ENCODE measurements at places on chromosomes 5 and 9. TPM values are rescaled to one million over a fixed set of nuclear protein-coding genes. Genes with fewer than 3 reads are reported as not detected.

DNA sequence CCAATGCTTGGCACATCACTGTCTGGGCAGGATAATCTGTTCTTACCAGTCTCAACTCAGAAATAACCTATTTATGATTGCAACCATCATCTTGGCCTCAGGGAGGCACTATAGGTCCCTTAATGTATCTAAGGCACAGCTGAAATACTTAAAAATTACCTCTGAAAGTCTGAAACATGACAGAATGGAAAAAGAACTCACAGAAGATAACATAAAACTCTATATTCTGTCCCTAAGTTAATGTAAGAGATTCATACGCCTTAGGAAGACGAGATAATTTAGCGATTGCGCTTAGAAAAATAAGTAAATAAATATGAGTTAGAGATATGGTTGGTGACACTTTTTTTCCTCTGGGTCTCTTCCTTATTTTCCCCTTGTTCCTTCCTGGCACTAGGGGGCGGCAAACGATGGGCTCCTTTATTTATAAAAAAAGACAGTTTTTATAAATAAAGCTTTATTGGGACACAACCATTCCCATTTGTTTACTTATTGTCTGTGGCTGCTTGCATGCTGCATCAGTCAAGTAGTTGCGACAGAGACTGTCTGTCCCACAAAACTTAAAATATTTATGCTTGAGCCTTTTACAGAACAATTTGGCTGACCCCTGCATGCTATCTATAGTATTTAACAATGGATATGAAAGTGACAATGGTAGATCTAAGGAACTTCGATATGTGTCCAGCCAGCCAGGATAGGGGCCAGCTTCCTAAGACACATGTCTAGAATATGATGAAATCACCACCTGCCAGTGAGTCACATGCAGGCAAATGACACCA lies 79.6 kb downstream of the PDE4D start:
- peak; percentile 61 for DNase-seq

- DNase-seq, result no peak
These were observed 72.0 kb upstream of the SAP30L start for GRCh38 chr5:154373729-154374179.

- DNase-seq, result no peak
These were observed 202.9 kb downstream of the MCTP1 start for GRCh38 chr5:95081982-95082381.

DNA sequence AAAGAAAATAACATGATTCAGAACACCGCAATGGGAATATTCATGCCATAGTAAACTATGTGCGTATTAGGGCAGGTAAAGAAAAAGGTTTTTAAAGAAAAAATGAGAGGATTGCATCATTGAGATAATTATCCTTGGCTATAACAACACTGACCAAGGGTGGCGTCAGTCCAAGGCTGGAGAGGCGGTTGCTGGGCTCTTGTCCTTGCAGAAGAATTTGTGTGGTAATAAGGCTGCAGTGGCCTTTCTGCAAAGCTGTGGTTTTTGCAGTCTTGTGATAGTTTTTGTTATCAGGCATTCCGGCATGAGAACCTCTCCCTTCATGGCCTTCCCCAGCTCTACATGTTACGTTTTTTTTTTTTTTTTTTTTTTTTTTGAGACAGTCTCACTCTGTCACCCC lies 14.0 kb downstream of the BOD1 start:
- no peak for DNase-seq

DNA sequence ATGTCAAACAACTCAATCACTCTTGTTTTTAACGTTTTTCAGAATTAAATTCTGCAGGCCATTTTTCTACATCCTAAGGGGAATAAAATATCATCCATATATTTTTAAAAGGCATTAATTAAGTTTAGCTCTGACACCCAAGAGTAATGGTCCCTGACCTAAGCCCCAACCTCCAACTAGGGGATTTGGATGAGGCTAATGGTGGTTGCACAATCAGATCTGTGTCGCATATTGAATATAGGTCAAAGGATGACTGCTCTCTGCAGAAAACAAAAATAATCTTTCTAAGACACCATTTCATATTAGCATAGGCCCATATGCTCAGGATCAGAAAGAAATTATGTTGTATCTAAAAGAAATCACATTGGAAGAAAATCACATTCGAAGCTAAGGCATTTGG lies 20.7 kb downstream of the CDH6 start:
- DNase-seq, result no peak

DNA sequence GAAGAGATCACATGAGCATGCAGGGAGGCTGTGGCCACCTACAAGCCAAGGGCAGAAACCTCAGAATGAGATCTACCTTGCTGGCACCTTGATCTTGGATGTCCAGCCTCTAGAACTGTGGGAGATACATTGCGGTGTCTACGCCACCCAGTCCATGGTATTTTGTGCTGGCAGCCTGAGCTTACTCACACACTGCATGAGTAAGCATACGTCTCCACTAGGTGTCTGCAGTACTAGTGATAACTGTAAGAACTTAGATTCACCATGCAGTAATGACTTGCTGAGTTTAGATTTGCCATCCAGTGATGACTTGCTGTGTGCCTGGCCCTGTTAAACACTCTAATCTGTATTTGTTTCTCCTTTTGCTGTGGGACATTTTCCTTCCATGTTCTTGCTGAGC lies 417.7 kb downstream of the GADD45G start:
- DNase-seq, result no peak

- no peak for DNase-seq
These were observed 4.9 kb upstream of the SCAMP1 start for GRCh38 chr5:78355561-78355960.

DNA sequence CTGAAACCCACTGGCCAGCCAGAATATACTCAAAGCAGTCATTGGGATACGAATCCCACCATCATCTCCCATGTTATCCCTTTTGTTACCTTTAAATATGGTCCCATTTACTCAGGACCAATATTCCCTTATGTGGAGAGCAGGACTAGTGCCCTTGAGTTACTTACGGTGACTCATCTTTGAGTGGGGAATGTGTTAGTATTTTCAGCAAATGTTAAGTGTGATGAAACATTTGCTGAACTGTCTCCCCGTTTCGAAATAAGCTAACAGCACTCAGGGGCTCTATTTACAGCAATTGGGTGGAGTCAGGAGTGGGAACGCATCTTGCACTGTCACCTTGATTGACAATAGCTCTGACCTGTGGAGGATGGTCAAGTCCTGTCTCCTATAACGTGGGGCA lies 67.4 kb downstream of the CTSL start:
- no peak for DNase-seq

DNA sequence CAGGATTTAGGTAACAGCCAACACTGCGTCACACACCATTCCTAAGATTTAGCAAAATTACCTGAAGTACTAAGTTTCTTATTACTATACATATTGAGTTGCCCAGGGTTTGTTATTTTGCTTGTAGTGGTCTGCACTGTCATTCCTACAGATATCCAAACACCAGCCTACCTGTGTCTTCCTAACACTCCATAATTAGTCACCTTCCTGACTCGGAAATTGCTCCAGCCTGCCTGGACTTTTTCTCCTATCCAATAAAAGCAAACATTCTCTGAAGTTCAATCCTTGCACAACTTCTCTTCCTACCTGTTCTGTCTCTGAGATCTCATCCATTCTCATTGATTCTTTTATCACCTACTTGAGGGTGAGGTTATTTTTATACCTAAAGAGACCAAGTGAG lies 243.9 kb downstream of the NR2F1-AS1 start:
- DNase-seq, result no peak

DNA sequence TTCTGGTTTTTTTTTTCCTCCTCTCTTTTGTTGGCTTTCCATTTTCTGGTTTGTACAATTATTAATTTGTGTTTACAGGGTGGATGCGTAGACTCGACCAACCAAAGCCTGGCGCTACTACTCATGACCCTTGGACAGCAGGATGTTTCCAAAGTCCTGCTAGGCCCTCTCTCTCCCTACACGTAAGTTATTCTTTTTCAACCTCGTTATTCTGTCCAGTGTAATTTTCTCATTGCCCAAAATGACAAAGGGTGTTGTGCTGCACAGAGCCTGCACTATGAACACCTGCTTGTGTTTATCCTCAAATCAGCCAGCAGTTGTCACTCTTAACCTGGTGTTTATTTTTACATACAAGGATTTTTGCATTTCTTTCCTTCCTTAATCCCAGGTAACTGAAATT lies 56.6 kb downstream of the RCL1 start:
- no peak for DNase-seq

DNA sequence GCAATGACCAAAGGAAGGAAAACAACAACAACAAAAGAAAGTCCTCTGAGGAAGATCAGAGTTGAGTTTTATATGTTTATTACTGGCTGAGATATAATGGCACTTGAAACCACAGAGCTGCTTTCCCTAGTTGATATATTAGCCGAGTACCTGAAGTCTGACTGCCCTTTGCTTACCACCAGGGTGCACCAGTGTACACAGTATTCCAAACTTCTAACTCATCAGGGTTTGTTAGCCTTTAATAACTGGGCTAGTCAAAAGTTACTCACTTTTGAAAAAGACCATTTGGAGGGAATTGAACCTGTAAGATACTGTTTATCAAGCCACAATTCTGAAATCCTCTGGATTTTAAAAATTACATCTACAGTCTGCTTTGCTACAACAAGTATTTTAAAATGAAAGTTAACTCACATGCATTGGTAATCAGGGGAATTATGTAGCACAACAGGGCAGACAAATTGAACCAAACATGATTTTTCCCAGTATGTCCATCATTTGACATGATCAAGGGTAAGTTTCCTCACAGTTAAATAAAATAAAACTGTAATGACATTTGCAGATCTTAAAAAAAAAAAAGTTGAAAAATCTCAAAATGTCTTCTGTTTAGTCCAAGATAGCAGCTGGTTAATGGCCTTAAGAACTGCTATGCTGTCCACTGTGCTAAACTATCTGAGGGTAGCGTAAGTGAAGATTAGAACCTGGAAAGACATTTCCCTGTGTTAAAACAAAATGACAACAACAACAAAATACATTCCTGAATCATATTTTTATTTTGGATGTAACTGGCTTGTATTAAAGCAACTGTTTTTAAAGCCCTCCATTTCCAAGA lies 57.3 kb upstream of the C6 start:
- DNase-seq, result peak; percentile 21

- no peak for DNase-seq
These were observed 303.9 kb upstream of the EDIL3 start for GRCh38 chr5:84688566-84688965.

DNA sequence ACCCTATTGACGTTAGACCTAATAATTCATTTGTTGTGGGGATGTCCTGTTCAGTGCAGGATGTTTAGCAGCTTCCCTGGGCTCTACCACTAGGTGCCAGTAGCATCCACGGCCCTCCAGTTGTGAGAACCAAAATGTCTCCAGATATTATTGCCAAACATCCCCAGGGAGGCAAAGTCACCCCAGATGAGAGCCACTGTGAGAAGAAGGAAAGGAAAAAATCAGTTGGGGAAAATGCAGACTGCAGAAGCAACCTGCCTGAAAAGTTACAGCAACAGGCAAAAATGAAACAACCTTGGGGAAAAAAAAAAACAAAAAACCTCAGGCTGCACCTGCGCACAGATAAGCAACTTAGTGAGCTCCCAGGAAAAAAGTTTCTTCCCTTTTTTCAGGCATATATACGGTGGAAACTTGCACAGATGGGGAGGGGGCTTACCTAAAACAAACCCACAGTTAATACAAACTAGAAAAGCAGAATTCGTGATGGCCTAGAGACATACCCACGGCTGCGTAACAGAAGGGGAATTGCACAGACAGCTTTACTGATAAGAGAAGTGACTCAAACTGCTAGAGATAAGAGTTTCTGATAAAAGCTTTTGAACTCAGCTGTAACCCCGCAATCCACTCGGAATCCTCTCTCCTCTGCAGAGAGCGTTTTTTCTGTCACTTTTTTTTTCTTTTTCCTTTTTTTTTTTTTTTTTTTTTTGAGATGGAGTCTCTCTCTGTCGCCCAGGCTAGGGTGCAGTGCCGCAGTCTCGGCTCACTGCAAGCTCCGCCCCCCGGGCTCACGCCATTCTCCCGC lies 29.8 kb upstream of the FBP1 start:
- DNase-seq, result peak; percentile 75

DNA sequence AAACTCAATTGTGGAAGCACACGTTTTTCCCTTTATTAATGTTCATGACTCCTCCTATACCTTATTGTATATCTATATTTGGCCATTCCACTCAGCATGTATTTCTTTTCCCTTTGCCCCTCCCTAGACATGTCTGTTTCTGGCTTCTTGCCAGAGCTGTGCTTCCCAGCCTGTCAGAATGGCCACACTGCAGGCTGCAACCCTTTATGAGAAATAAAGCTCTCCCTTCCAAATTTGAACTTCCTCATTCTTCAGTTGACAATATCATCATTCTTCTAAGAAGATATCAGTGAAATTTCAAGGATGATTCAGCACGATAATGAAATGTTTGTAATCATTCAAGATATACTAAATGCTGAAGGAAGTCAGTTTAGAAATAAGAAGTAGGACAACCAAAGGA lies 107.6 kb upstream of the PRSS3 start:
- no peak for DNase-seq

GRCh38 chr5:14050821-14051220 lies 92.3 kb upstream of the TRIO start:
- no peak for DNase-seq

GRCh38 chr9:31153250-31153840 lies 1231.1 kb upstream of the ACO1 start:
- no peak for DNase-seq

- DNase-seq, result no peak
These were observed 210.7 kb downstream of the MAN2A1 start for GRCh38 chr5:109900461-109900860.

DNA sequence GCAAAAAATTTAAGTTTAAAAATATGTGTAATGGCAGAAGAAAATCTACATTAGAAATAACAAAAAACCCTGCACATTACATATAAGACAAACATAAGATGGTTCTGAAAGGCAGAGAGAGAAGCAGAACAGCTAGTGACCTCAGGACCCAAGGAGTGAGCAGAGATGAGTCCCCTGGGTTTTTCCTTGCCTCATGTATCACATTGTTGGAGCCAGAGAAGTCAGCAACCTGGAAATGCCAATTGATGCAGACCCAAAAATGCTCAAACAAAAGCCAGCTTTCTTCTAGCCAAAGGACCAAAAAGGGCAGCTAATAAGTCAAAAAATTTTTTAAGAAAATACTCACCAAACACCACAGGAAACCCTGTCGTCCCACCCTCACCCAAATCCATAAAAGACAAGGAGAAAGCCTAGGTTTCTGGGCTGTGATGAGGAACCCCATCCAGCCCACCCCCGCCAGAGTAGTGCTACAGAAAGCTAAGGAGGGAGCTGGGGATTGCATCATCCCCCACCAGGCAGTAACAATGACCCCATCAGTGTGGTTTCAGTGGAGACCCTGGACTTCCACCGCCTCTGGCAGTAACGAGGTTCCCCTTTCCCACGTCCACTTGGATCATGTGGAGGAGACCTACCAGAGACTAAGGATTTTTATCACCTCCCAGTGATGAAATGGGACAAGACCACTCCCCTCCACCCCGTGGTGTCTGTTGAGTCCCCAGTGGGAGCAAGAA lies 17.6 kb downstream of the DENND1A start:
- no peak for DNase-seq

Gene ANKRD18A
- total RNA-seq, result not detected

Gene HRCT1
- not detected for total RNA-seq

Gene TERT
- 198 TPM for total RNA-seq

Gene ADAMTS19
- not detected for total RNA-seq

Gene CDH9
- not detected for total RNA-seq

Gene ARSK
- 5.2 TPM for total RNA-seq

Gene RAI14
- 12.3 TPM for total RNA-seq

Measured in OCI-LY7 (cell line).